ENCODE measurements at places on chromosomes 11 and 22.

- DNase-seq, result no peak
These were observed 40.8 kb upstream of the ST14 start for GRCh38 chr11:130118636-130119387.

GRCh38 chr11:74783241-74783871 lies 34.7 kb downstream of the RNF169 start:
- DNase-seq, result no peak

- DNase-seq, result no peak
These were observed 7.6 kb upstream of the SERPINH1 start for GRCh38 chr11:75554258-75555022.

DNA sequence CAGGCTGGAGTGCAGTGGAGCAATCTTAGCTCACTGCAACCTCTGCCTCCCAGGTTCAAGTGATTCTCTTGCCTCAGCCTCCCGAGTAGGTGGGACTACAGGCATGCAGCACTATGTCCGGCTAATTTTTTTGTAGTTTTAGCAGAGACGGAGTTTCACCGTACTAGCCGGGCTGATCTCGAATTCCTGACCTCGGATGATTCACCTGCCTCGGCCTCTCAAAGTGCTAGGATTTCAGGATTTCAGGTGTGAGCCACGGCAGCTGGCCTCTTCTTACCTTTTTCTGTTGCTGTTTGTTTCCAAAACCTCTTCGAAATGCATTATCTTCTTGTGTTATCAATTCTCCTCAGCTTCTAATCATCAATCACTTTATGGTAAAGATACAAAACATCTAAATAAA lies 22.1 kb upstream of the TMEM135 start:
- DNase-seq, result no peak

DNA sequence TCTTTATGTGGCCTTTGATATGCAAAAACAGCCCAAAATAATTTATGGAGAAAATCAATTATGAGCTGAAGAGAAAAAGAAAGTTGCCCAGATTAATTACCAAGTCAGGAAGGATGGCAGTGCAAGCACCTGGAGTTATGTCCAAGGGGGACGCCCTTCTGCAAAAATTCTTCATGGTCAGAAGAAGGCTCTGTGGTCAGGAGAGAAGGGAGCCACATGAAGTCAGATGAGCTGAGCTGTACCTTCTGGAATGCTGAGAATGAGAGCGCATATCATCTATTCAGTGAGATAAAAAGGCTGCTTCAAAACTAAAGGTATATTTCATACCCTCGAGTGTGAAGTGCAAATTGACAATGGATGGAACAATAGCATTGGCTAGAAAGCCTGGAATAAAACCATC lies 607.4 kb downstream of the NTM start:
- no peak for DNase-seq

- DNase-seq, result no peak
These were observed 209.2 kb upstream of the SORL1-AS1 start for GRCh38 chr11:121661880-121662486.

DNA sequence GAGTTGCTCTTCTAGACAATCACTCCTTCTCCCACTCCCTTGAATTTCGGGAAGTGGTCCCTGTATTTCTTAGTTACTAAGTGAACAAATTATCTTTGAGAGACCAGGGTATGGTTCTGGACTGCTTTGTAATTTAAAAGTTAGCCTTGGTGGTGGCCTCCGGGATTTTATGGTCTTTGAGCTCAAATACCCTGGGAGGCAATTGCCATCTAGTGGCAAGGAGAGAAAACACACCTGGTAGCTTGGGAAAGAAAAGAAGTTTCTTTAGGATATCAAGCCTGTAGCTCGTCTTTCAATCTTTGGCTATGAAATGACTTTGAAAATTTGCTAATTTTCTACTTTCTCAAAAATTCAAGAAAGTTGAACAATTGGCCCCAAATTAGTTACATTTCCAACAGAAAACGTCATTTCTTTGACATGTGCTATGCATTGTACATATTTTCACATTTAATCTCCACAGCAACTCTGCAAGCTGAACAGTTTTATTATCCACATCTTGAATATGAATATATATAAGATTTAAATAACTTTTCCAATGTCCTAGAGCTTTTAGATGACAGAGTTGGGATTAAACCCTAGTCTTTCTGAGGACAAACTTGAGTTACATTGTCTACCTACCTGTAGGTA lies 39.1 kb downstream of the MMP27 start:
- DNase-seq, result no peak

GRCh38 chr11:19980957-19981669 lies 179.2 kb downstream of the DBX1 start:
- DNase-seq, result no peak

DNA sequence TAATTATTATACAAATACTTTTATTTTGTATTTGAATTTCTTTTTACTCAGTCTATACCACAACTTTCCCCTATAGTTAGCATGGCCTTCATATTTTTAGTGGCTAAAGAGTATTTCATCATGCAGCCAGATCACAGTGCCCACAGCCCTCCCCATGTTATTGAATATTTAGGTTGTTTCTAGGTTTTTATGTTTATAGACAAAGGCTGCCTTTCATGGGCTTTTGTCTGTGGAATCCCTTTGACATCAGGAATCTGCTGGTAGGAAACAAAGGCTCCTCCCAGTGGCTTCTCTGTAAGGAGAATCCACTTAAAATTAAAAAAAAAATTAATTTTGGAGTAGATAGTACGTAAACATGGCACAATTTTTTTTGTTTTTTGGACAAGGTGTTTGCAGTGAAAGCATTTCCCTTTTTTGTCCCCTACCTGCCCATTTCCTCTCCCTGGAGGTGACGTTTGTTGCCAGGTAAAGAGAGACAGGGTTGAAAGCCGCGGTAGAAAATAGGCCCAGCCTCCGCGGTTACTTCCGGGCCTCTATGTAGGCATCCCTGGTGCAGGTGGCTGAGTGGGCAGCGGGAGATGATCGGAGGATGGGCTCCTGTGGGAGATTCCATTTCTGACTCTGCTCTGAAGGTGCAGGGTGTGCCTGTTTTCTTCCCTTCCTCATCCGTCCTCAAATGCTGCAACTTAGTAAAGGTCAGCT lies 82.2 kb upstream of the OR4B1 start:
- DNase-seq, result no peak

DNA sequence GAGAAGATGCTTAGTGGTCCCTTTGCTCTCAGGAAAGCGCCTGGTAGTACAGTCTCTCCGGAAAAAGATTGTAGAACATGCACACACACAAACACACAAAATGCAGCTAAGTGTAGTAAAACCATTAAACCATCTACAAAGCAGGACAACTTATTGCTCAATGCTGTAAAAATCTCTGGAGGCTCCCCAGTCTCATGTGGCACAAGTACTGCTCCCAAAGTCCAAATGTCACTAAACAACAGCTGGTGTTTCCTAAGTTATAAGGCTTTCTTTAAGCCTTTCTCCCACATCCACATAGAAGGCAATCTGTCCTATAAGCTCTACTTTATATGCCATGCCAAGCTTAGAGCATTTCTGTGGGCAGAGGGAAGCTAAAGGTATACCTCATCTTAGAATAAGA lies 32.9 kb downstream of the CDON start:
- DNase-seq, result no peak

DNA sequence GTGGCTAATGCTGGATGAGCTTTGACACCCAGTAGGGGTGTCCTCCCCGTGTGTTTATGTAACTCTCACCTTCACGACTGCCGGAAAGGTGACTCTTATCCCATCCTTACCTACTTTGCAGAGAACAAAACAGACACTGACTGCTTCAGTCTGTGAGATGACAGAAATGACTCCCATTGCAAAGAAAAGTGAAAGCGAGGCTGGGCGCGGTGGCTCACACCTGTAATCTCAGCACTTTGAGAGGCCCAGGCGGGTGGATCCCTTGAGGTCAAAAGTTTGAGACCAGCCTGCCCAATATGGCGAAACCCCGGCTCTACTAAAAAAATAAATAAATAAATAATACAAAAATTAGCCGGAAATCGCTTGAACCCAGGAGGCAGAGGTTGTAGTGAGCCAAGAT lies 106.4 kb upstream of the ANO1 start:
- no peak for DNase-seq

DNA sequence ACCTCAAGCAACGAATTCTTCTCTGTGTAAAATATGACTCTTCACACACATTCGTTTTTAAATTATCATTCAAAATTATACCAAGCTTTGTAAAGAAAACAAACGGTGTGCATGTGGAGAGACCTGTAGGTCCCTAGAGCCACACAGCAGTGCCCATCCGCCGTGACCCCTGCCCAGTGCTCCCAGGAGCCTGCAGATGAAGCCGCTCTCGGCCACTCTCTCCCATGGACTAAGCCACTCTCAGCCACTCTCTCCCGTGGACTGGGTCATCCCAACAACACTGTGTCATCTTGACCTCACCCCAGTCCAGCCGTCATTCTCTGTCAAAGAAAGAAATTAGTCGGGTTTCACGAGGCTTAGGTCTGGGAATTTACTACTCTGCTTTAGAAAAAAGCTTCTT lies 391.6 kb downstream of the BRD1 start:
- no peak for DNase-seq

DNA sequence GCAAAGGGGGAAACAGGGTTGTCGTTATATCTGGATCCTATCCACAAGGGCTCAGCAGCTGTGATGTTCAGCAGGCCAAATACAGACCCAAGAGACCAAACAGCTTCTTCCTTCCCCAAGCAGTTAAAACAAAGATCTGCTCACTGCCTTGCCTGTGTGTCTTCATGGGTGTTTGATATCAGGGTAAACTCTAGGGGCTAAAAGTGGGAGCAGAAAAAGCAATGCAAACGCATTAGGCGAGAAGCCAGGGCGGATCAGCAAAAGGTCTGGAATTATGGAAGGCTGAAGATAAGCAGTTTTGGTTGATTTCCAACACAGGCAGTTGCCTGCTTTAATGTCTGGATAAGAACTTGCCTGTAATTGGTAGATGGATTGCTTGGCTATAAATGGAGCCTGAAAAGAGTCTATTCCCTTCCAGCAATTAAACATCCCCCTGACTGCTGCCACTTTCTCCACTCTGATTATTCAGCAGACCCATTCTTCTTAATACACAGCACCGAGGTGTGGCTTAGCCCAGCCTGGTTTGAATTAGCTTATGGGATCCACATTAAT lies 126.3 kb downstream of the COMMD9 start:
- no peak for DNase-seq

DNA sequence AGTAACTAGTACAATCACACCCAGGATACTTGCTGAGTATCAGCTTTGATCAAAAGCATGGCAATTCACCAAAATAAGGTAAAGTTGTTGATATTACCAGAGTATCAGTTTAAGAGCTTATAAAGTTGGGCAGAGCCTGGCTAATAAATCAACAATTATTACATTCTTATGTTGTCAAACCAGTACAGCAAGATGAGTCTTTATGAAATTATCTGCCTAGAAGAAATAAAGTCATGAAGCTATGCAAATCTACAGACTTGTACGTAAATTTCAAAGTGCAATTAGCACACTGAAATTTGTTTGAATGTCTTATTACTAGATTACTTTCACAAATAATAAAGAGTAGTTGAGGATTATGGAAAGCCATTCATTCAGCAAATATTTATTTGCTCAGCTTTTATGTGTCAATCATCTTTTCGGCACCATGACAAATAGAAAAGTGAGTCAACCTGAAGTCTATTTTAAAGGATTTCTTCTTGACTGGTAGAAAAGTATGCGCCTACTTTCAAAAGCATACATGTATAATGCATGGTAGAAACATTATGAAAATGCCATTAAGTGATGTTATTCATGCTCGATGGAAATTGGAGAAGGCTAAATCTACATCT lies 5.0 kb upstream of the ANO3 start:
- no peak for DNase-seq

DNA sequence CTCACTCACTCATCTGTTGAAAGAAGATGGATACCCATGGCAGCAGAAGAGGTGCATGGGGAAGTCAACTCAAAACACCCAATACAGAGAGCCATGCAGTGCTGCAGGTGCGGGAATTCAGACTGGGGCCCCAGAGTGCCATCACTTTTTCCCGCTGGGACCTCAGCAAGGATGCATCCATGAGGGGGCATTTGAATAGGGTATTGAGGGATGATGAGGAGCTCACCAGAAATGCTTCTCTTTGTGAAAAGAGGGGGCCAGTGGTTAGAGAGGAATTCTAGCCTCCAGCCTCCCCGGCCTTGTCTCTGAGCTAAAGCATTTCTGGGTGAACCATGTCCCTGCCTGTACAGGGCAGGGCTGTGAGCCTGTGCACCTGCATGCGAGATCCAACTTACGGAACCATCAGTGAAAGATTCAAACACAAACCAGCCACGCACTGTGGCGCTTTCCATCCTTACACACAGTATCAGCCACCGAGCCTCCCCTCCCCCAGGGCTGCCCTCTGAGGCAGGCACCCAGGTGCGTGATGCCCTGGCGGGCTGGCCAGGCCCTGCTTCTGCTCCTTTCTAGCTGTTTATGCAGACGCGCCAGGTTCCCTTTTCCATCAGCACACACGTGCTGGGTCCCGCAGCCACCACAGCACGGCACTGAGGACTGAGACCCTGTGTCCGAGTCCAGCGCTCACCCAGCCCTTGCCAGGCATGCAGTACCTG lies 1177.2 kb downstream of the BRD1 start:
- no peak for DNase-seq

- DNase-seq, result no peak
These were observed 1.1 kb downstream of the OSBP start for GRCh38 chr11:59614277-59615119.

DNA sequence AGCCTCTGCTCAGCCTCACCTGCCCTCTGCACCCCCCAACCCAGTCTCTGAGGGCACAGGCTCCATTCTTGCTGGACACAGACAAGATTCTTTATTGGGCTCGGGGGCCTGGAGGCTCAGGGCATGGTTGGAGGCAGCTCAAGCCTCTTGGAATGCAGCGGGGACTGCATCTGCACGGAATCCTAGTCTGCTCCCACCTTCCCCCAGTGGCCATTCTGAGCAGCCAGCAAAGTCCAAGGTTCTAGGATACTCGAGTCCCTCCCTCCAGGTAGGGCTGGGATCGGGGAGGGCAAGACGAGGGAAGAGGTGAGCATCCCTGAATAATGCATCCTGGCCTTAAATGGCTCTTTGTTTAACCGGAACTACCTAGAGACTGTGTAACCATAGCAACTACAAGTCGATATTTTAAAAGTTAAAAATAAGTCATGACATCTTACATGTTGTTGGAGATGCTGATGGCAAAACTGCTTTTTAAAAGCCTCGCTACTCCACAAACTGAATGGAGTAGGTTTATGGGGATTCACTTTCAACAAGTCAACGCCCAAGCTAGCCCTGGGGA lies 10.7 kb upstream of the IGSF22 start:
- DNase-seq, result no peak

DNA sequence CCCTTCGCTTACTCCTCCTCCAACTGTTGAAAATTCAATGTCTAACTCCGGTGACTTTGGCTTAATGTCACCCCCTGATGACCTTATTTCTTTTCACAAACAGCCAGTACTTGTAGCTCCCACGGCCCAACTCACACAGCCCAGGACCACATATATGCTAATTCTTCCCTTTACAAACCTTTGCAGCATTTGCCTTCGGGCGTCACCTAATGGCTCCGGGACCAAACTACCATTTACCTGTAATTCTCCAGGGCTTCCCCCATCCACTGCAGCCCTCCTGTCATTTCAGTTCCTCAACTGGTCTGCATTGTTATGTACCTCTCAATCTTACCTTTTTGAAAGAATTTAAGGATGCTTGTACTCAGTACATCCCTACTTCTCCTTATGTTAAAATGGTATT lies 29.8 kb upstream of the OR56B4 start:
- no peak for DNase-seq

GRCh38 chr22:48947636-48948035 lies 880.0 kb downstream of the BRD1 start:
- DNase-seq, result no peak

Measured in activated T-cell treated with anti-CD3 and anti-CD28 coated beads for 1 hour (primary cell).